ENCODE measurements at places on chromosomes 3 and 15.

GRCh38 chr15:75430259-75430658 is 21.2 kb downstream of the SIN3A start:
- DNase-seq: no peak

DNA sequence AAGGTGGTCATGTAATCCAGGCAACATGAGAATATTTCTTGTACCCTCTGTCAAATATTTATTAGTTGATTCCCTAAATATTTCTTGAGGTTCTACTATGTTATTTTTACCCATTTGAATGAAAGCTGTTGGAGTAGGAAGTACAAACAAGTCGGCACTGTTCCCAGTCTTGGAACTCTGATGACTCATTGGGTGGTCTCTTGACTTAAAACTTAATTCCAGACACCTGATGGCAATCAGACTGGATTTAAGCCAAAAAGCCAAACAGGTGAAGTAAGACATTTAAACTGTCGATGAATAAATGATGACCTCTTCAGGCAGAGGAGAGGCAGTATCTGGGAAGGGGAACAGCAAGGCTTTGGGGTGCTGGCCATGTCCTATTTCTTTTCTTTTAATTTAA is 22.8 kb downstream of the C2CD4A start:
- no peak for DNase-seq

GRCh38 chr15:27408428-27408827 is 437.4 kb downstream of the GABRG3 start:
- DNase-seq: no peak

DNA sequence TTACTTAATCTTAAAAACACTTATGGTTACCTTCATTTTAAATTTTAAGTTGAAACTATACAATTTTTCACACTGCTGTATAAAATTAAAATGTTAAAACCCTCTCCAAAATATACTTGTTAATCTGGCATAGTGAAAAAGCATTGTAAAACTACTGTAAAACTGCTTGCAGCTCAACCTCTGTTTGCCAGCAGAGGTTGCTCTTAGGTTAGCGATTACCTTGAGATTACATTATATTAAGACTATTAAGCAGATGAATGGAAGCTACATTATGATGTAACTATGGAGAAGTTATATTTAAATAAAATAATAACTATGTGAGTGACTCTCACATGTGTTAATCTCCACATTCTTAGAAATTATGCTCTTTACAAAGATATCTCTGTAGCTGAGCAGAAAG is 143.6 kb upstream of the SLITRK3 start:
- DNase-seq: peak; percentile 64

- peak; percentile 29 for DNase-seq
Observed at GRCh38 chr3:128875556-128876120, 3.8 kb upstream of the ACAD9 start.

- DNase-seq: peak; percentile 36
Observed at GRCh38 chr3:171950373-171950772, 89.0 kb upstream of the FNDC3B start.

GRCh38 chr3:195881276-195881988 is 26.9 kb downstream of the TNK2 start:
- no peak for DNase-seq

GRCh38 chr3:144296808-144297207 is 325.2 kb downstream of the DIPK2A start:
- no peak for DNase-seq

DNA sequence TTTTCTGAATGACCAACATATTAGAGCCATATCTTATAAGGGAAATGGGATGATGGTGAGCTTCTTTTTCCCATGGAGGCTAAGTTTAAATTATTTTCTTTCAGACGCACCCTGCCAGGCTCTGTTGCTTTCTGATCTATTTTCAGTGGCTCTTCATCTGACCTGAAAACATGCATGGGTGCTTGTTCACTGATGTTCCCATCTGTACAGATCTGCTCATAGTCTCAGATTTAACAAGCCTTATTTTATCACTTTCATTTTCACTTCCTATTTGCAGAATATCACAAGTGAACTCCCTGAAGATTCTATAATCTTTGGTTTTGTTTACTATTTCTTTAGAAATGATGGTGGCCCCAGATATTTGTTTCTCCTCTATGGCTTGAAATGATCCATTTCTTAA is 31.1 kb upstream of the SUCLG2 start:
- no peak for DNase-seq

DNA sequence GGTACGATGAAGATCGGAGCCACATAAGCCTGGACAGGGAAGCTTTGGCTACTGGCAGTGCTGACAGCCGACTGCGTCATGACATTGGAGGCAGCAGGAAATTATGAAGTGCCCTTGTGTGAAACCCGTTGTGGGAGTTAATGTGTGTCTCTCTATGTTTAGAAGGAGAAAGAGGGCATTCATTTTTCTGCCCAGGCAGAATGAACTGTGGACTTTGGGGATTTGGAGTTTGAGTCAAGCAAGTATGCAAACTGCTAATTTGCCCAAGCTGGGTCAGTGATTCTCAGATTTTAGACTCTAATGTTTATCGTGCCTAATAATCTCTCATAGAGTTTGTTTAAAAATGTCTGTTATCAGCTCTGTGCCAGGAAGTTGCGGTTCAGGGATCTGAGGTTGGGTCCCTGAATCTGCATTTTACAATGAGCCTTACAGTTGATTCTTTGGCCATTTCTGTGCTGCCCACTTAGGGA is 5.6 kb downstream of the CTXND1 start:
- DNase-seq: no peak

DNA sequence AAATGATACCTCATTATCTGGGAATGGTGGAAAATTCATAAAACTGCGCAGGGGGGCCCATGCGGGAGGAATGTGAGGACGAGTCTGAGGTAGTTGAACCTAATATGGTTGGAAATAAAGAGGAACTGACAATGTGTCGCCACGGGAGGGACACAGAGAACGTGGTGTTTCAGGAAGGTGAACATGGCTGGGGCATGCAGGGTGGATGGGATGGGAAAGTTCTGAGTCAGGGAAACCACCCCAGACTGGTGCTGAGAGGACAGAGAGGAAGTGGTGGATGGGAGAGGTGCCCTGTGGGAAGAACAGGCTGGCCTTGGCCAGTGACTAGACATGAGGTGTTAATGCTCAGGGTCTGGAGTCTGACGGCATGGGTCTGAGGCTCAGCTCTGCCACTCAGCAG is 137.1 kb upstream of the WNT5A start:
- DNase-seq: peak; percentile 5

DNA sequence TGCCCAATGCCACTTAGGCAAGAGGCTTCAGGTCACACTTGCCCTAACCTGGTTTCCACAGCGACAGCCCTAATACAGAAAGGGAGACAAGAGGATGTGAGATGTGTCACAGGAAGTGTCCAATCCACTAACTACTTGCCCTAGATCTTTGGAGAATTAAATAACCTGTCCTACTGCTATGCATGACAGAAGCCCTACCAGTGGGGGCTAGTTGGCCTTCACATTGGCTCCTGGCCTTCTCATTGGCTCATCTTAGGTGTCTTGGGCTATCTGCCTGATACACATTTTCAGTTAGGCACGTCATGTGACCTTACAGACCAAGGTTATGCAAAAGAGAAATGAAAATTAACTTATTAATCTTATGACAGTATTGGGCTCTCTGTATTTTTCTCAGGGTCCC is 449.9 kb downstream of the FHIT start:
- no peak for DNase-seq

GRCh38 chr3:52313774-52314188 is 2.3 kb upstream of the DNAH1 start:
- DNase-seq: no peak

DNA sequence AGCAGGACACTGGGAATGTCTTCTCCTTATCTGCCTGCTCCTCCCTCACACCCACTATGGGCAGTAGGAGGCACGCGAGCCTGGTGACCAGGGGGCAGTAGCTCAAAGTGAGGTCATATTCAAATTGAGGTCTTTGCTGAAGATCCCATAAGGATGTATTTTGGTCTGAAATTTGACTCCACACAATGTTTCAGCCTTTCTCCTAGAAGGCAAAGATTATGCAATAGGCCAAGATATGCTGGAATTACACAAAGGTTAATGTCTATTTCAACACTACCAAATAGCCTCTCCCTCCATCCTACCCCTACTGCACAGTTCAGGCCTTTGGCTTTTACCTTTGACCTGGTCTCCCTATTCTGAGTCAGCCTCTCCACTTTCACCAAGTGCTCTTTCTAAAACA is 203.0 kb downstream of the TIGIT start:
- no peak for DNase-seq

DNA sequence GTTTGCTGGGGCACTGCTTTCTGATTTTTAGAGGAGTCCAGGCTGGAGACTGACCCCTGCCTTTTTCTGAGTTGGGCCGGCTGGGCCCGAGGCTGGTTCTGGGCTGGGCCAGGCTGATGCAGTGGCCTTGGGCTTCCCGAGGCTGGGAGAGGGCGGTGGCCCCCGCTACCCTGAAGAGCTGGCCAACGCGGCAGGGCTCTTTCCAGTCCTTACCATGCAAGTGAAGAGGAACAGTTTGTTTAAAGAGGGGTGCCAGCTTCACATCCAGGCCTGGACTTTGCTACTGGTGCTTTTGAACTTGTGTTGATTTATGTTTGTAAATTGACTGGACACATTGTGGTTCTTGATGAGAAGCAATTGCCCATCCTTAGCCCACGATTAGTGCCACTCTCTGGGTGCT is 15.3 kb downstream of the IGF1R start:
- DNase-seq: no peak

DNA sequence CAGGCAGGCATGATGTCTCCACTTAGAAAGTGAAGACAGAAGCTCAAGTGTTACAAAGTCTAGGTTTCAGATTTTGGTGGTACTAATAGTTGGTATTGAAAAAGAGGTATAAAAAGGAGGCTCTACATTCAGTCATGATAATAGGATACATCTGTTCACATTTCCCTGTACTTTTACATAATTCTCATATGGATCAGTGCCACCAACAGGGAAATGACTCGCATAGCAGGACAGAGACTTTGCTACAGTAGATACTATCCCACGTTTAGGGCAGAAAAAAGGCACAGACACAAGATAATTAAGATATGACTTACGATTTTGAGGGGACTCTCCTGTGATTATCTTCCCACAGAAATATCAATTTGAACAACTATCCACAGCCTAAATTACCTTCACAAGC is 1062.9 kb upstream of the EPHA6 start:
- no peak for DNase-seq

DNA sequence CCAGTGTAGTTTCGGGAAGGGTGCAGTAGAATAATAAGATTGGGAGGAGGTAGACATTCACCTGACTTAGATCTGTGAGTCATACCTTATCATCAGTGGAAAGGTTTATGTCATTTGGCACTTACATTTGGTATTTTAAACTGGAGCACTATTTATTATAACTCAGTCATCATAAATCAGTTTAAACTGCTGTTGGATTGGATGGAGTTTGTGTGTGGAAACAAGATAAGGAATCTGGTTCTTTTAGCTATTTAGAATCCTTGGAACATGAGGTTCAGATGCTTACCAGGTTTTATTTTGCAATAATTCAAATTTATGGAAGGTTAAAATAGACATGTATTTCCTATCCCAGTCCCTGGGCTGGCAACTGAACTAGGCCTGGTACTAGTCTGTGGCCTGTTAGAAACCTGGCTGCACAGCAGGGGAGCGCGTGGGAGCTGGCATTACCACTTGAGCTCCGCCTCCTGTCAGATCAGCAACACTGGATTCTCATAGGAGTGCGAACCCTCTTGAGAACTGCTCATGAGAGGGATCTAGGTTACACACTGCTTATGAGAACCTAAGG is 34.5 kb downstream of the ZFAND6 start:
- DNase-seq: no peak

DNA sequence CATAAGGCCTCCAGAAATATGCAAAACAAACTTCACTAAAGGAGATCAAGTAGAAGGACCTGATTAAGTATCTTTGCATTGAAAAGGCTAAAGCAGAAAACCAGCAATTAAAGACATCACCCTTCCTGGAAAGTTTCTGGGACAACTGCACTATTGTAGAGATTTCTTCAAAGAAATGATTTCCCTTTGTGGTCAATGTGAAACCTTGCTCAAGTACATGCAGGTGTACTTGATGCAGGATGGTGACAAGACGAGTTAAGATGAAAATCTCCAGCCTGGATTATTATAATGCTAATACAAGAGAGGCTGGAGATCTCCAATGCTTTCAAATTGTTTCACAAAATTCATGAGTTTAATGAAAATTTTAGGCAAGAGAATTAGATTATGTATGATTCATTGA is 208.4 kb downstream of the TIGIT start:
- no peak for DNase-seq

DNA sequence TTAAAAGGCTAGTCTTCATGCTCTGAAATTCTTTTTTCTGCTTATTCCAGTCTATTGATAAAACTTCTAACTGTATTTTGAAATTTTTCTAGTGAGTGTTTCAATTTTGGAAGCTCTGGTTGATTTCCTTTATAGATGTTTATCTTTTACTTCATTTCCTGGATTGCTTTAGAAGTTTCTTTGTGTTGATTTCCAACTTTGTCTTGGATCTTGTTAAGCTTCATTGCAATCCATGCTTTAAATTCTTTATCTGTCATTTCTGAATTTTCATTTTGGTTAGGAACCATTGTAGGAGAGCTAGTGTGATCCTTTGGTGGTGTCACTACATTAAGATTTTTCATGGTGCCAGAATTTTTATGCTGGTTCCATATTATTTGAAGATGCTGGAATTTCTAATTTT is 105.2 kb upstream of the DCBLD2 start:
- no peak for DNase-seq

- DNase-seq: peak; percentile 29
Observed at GRCh38 chr15:58217460-58217859, 79.3 kb downstream of the AQP9 start.

Measured in RKO (cell line).